ENCODE measurements at places on chromosomes 3 and 15.

- DNase-seq: no peak
These were observed 130.0 kb upstream of the VEPH1 start for GRCh38 chr3:157633241-157633640.

DNA sequence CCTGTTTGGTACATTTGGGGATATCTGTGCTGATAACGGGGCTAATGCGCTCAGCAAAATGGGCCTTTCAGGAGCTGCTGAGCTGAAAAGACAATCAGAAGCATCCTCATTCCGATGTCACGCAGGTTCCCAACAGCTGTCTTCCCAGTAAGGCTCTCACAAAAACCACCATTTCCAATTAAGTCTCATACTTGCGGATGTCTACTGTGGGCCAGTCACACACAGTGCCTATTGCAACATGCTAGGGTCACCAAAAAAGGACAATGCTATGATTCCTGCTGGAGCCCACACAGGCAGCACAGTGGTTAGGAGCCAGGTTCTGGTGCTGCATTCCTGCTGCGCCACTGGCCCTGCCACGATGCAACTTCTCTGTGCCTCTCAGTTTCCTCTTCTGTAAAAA is 16.4 kb upstream of the LDHAL6B start:
- DNase-seq: no peak

- DNase-seq: peak; percentile 12
These were observed 1.5 kb downstream of the MEGF11 start for GRCh38 chr15:66251790-66252684.

GRCh38 chr15:57286446-57287122 is 89.7 kb upstream of the CGNL1 start:
- DNase-seq: no peak

- DNase-seq: no peak
These were observed 148.9 kb downstream of the ITPR1 start for GRCh38 chr3:4641863-4642563.

DNA sequence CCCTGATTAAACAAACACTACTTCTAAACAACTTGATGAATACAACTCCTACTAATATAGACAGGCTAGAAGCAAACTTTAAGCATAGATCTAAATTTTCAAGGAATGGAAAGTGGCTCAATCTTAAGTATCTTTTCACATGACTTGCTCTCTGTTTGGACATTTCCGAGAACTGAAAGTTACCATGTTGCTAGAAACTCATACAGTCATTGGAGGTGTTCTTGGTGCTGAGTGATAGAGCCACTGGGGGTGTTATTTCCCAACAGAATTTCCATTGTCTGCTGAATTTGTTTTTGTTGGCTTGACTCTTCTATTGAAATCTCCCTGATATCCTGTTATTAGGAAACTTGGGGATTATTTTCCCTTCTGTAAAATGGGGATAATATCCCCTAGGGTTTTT is 264.5 kb upstream of the RASGRP1 start:
- DNase-seq: no peak

All from stimulated activated CD8-positive, alpha-beta memory T cell treated with anti-CD3 and anti-CD28 coated beads, Interleukin-7, amount 100 ng/mL, for 1 hour (primary cell).